ENCODE measurements at places on chromosomes 11 and 22.

- DNase-seq, result no peak
These were observed 17.7 kb upstream of the FEZ1 start for GRCh38 chr11:125513705-125514265.

GRCh38 chr11:29353833-29354232 lies 663.0 kb downstream of the KCNA4 start:
- no peak for DNase-seq

GRCh38 chr11:73838443-73839122 lies 38.1 kb downstream of the COA4 start:
- DNase-seq, result no peak

- no peak for DNase-seq
These were observed 5.0 kb upstream of the SLC1A2 start for GRCh38 chr11:35424157-35424940.

DNA sequence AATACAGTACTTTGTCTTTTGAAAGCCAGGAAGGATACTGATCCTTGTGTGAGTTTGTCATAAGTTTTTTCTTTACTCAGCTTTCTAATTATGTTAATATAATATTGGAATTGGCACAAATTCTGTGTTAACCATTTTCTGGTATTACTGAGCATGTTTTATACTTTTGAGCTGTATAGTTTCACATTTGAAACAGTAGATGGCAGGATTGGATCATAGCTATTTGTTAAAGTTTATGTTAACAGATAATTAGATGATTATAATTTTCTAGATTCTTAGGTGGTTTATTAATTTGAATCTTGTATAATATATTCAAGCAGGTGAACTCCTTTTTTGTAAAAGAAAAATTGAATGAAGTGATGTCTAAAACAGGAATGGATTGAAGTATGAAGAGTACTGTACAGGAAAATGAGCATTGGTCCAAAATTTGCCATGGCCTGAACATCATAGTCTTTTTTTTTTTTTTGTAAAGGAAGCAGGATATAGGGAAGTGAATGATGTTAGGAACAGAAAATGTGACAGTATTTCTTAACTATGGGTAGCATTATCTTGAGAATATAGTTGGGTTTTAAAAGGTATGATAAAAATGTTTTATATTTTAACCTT lies 102.0 kb downstream of the CYP2R1 start:
- no peak for DNase-seq

DNA sequence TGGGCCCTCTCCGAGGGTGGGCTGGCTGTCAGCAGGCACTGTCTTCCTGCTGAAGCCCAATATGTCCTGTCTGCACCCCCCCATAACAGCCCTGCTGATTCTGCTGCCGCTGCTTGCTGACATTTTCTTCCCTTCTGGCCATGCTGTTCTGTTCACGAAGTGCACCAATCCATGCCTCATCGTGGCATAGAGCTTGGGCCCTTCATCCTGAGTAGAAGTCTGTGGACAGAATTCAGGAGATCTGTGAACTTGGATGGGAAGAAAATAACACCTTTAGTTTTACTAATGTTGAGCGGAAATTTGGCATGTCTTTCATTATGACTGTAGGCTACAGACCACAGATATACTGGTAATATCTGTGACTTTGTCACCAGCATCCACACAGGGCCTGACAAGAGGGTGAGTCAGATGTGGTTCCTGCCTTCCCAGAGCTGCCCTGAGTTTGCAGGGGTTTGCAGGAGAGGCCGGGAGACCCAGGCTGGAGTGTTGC lies 14.1 kb upstream of the KIAA0930 start:
- peak; percentile 49 for DNase-seq

DNA sequence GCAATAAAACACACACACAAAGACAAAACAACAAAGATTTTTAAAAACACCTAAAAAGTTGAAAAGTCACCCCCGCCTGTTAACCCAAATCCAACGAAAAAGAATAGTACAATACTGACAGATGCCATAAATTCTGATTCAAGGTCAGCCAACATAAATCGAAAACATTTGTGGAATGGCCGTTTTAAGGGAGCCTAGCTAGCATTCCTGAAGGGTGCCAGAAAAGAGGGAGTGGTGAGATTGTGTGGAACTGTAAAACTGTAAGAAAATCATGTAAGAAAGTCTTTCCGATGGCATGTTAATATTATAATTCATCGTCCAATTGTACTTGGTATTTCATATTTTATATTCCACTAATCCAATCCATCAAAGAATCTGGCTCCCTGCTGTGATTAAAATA lies 75.1 kb downstream of the RAB38 start:
- DNase-seq, result no peak

DNA sequence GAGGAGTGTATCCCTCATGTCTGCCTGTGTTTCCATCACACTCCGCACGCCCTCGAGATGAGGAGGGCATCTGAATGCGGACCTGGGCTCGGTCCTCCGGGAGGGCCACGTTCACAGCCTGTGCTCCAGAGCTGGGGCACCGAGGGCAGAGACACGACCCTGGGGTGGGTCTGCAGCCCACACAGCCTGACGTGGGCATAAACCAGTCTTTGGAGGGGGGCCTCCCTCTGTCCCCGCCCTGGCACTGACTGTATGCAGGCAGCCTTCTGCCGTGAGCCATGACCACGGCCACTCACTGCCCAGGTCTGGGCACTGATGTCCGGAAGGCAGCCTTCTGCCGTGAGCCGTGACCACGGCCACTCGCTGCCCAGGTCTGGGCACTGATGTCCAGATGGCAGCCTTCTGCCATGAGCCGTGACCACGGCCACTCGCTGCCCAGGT lies 1425.1 kb downstream of the BRD1 start:
- DNase-seq, result no peak

DNA sequence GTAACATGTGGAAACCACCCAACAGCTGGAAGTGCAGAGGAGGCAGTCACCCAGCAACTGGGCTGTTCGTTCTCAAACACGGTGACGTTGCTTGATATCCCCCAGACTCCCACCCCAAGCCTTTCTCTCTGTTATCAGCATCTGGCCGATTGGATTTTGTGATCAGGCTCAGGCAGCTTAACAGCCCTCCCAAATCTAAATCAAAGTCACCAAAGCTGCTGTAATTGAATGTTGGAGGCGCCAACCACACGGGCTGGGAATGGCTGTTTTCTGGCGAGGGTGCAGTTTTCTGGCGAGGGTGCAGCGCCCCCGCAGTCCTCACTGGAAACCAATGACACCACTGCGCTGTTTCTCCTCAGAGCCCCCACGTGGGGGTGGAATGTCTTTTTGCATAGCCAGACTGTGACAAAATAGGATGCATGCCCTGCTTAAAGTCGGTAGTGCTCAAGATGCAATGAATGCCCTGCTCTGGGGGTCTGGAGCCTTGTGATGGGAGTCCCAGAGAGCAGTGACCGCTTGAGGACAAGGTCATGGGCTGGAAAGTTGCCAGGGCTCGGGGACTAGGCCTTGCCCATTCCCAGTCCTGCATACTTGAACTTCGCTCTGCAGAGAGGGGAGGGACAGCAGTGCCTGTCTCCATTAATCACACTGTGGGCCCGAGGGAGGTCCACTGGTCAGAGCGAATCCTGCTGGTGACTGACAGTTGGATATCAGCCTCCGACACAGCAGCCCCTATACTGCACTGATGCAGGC lies 105.3 kb downstream of the MORC2 start:
- DNase-seq, result no peak

- DNase-seq, result no peak
These were observed 128.3 kb upstream of the CSNK2A3 start for GRCh38 chr11:11481371-11481770.

GRCh38 chr11:114399490-114400215 lies 658 bp downstream of the C11orf71 start:
- peak; percentile 10 for DNase-seq

DNA sequence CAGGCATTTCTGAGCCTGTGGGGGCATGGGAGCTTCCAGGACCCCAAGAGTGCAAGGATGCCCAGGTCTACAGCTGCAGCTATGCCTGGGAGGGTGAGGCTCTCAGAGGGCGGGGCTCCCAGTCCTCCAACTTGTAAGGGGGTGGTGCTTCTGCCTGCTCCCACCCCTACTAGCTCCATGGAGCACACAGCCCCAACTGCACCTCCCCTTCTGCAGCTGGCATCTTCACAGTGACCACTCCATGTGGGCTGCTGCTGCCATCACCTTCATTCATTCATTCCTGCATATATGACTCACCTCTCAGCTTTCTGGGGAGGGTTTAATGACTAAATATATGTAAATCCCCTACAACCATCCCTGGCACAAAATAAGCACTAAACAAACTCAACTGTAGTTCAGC lies 43.8 kb downstream of the CHST1 start:
- no peak for DNase-seq

GRCh38 chr22:21945453-21946261 lies 7.0 kb downstream of the PPM1F start:
- no peak for DNase-seq

DNA sequence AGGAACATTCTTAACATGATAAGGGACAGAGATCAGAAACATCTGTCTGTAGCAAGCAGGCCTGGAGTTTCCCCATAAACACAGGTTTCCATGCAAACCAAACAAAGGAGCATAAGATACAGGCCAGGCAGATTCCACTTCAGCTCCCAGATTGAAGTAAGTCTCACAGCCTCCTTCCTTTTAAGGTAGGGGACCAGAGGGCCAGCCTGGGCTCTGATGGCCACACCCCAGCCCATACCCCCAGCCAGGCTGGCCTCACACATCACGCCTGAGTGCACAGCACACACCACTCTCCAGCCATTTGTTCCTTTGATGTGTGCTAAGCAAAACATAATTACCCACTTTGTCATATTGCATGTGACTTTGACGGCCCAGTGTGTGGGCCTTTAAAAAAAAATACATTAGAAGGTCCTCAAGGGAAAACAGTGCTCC lies 518.7 kb downstream of the NTM start:
- peak; percentile 95 for DNase-seq

DNA sequence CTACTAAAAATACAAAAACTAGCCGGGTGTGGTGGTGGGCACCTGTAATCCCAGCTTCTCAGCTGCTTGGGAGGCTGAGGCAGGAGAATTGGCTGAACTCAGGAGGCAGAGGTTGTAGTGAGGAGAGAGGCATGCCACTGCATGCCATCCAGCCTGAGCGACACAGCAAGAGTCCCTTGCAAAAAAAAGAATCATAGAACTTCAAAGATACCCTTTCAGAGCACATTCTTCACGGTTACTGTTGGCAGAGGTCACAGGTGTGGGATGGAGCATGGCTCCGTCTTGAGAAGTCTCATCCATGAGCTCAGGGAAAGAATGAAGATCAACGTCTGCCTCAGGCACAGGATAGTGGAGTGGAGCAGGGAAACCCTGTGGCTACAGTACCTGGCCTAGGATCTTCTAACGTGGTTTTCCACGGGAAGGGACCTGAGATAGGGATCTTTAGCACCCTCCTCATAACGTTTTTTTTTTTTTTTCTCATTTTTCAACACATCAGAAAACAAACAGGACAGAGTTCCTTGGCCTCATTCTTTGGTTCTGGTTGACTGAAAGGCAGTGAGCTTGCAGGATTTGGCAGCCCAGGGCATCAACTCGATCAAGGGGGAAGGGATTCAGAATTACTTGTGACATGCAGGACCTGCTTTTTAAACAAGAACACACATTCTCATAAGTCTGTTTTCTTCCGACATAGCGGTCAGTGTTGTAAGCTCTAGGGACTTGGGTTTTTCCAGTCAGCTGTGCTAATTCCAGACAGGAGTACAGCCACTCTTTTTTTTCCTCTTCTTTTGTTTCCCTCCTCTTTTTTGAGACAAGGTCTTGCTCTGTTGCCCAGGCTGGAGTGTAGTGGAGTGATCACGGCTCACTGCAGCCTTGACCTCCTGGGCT lies 22.8 kb downstream of the F2 start:
- no peak for DNase-seq

- DNase-seq, result peak; percentile 45
These were observed 21.2 kb downstream of the PTPRJ start for GRCh38 chr11:48001438-48002021.

DNA sequence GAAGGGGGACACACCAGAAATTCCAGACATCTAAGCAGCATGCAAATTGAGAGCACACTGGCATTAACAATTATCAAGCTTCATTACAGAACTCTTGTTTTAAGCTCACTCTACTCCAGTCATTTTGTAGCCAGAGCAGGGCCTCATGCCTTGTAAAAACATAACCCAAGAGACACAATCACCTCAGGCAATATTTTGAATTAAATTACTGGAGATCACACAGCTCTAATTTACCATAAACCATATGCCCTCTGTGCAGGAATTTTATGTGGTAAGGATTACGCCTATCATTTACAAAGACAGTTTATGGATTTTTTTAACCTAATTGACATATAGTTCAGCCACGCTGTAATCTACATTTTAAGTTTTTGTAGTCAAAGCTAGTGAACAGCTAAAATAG lies 414.1 kb upstream of the DDI1 start:
- no peak for DNase-seq

GRCh38 chr22:27115816-27116256 lies 458.4 kb downstream of the MIAT start:
- DNase-seq, result peak; percentile 95

GRCh38 chr11:76787911-76788596 lies 4.9 kb downstream of the TSKU start:
- DNase-seq, result peak; percentile 0

DNA sequence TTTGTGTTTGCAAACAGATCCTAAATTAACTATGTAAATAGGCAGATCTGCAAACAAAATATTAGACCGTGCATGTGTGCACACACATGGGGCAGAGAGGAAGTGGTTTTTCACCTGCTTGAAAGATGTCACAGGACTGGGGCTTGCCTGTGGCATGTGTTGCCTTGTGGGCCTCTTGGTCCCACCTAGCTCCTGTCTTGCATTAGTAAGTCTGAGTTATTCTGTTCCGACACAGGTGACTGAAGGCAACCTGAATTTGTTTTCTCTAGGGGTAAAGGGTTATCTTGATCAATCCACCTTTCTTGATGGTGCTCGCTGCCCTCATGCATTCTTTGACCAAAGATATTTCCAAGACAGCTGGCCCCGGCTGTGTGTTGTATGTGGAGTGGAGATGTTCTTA lies 667.5 kb downstream of the NTM start:
- no peak for DNase-seq

GRCh38 chr11:16902781-16903378 lies 111.3 kb downstream of the PLEKHA7 start:
- no peak for DNase-seq

GRCh38 chr11:85694385-85694980 lies 8.5 kb upstream of the CCDC89 start:
- DNase-seq, result no peak

DNA sequence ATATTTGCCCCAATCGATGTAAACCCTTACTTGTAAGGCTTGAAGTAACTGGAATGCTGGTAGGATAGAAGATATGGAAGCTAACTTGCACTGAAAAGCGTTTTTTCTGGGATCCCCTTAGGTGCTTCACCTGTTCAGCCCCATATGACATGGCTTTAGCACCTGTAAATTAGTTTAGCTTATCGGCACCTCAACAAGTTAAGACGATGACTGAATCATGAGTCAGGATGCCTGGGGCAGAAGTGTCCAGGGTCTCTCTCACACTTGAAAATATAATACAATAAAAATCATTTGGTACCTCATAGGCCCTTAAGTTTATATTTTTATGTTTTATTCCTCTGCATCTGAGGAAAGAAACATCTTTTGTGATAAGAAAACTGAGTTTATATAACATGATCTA lies 409.2 kb upstream of the LRRC4C start:
- no peak for DNase-seq

GRCh38 chr11:122637541-122637940 lies 18.0 kb upstream of the UBASH3B start:
- no peak for DNase-seq

GRCh38 chr11:1202154-1202775 lies 20.6 kb upstream of the MUC5B start:
- no peak for DNase-seq

Data from Daoy (cell line).